NCI-H2029 treated with DMSO at 0.1 percent for 48 hours (cell line): ENCODE measurements at places on chromosomes 7 and 10.

GRCh38 chr7:106552645-106553445 is 108.1 kb downstream of the CCDC71L start:
- DNase-seq, result no peak

GRCh38 chr10:6347391-6347951 is 144.7 kb downstream of the PFKFB3 start:
- no peak for DNase-seq

DNA sequence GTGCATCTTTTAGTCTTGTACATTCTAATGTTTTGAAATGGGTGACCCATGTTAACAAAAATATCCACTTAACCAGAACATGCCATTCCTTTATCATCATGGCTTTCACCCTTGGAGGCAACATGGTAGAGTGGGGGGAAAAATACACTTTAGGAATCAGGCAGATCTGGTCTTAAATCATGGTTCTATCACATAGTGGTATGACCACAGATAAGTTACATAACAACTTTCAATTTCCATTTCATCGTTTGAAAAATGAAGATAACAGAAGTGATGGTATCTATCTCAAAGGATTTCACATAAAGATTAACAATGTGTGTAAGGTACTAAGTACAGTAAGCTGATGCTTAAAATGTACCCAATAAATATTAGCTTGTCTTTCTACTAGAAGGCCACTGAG is 19.0 kb downstream of the TMEM168 start:
- DNase-seq, result no peak

GRCh38 chr7:121966276-121966934 is 93.4 kb downstream of the PTPRZ1 start:
- DNase-seq, result no peak

GRCh38 chr7:6170571-6171531 is 101.6 kb downstream of the CYTH3 start:
- DNase-seq, result no peak

DNA sequence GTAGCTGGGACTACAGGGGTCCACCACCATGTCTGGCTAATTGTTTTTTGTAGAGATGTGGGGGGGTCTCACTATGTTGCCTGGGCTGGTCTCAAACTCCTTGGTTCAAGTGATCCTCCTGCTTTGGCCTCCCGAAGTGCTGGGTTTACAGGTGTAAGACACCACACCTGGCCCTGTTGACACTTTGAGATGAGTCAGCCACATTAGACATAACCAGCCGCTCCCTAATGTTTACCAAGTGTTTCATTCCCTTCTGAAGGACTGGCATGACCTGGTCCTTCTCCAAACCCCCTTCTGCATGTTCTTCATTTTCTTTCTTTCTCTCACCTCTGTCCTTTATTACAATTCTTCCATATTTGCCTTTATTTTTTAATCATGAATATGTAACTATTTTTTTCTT is 67.8 kb downstream of the TAF3 start:
- DNase-seq, result no peak

DNA sequence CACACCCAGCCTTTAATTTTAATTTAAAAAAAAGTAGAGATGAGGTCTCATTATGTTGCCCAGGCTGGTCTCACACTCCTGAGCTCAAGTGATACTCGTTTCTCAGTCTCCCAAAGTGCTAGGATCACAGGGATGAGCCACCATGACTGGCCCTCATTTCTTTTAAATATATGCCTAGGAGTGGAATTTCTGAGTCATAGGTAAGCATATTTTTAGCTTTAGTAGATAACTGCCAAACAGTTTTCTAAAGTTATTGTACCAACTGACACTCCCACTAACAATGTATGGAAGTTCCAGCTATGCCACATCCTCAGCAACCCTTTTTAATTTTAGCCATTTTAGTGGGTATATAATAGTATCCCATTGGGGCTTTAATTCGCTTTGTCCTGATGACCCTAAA is 13.8 kb upstream of the PPIF start:
- DNase-seq, result no peak

DNA sequence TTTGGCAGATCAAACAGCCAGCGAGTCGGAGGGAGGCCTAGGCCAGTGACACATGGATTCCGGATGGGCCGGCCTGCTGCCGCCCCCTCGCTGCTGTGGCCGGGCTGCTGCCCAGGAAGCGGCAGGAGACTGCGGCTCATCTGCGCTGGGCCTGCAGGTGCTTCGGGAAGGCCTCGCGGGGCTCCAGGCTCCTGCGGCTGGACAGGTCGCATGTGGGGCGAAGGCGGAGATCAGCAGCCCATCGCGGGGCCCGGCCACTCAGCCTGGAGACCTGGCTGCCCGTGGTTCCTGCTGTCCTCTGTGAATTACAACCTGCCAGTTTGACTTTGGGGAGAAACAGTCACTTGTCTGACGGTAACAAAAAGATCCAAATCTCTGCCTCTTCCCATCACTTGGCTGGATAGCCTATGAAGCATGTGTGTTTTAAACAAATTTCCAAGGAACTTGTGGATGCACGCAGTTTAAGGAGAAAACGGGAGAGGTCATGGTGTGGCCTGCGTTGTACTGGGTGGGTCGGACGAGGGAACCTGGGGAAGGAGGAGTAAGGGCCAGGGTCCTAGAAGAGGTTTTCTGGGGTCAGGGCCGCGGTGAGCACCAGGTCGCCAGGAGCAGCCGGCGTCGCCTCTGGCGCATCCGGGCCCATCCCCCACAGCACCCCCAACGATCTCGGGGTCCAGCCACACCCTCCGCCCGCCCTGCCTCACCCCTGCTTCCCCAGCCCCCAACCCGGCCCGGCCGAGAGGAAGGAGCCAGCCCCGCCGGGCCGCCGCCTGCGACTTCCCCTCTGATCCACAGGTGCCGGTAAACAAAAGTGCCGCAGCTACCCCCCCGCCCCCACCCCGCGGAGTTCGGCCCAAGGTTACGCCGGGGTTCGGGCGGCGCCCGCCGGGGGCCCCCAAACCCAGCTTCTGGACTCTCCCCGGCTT is 1.6 kb downstream of the SPOCK2 start:
- DNase-seq, result no peak

- DNase-seq, result no peak
Observed at GRCh38 chr7:148211740-148212151, 378.8 kb upstream of the C7orf33 start.

- DNase-seq, result no peak
Observed at GRCh38 chr7:108322925-108323832, 133.1 kb downstream of the NRCAM start.

GRCh38 chr7:76077435-76077834 is 29.5 kb downstream of the MDH2 start:
- DNase-seq, result no peak

GRCh38 chr7:2734751-2735571 is 47.0 kb downstream of the AMZ1 start:
- no peak for DNase-seq

- DNase-seq, result no peak
Observed at GRCh38 chr7:4809091-4809591, 33.7 kb downstream of the AP5Z1 start.

DNA sequence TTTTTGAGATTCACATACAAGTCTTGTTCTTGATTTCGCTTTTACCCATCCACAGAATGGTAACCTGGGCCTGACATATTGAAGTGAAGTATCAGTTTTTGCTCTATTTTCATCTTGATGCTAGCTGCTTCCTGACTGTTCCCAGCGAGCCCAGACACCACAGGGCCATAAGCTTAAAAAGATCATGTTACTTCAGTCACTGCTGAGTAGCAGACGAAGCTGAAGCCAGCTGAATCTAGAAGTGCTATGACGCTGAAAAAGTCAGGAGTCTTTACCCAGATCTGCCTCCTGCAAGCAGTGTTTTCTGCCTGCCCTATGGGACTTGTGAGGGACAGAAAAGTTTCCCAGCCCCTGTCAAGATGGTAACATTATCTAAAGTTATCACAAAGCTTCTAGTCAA is 2.7 kb upstream of the PRXL2A start:
- DNase-seq, result no peak

GRCh38 chr10:36675458-36675880 is 449.9 kb upstream of the ANKRD30A start:
- no peak for DNase-seq

- DNase-seq, result peak; percentile 69
Observed at GRCh38 chr7:121385800-121386179, 10.3 kb downstream of the FAM3C start.

DNA sequence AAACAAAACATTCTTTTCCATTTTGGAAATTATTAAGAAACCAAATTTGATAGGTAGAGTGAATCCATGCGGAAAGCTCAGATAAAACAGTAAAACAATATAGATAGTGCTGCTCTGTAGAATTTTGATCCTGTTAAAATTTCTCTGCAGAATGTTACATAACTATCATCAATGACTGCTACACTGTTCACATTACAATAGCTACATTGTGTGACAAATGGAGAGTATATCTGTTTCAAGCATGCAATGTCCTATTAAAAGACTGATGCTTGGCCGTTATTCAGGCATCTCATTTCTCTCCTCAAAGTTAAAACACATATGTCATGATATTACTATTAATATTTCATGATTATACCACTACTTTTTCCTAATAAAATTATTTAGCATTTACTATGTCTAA is 14.7 kb upstream of the TMEM106B start:
- DNase-seq, result no peak
